ENCODE measurements at places on chromosomes 2 and 18. TPM values are rescaled to one million over a fixed set of nuclear protein-coding genes. Genes with fewer than 3 reads are reported as not detected.

PRSS56 gene
- total RNA-seq: not detected

HTR2B gene
- 13.0 TPM for total RNA-seq

POLE4 gene
- total RNA-seq: 15.5 TPM

KCNG2 gene
- total RNA-seq: 0.19 TPM

MYCN gene
- not detected for total RNA-seq

ACOXL gene
- total RNA-seq: not detected

All from regular cardiac myocyte (primary cell).